Fibroblast of skin of left quadriceps (primary cell): ENCODE measurements at places on chromosomes 2 and 18.
A peak's percentile ranks its signal among the peaks of the same experiment; 100 is the strongest.

DNA sequence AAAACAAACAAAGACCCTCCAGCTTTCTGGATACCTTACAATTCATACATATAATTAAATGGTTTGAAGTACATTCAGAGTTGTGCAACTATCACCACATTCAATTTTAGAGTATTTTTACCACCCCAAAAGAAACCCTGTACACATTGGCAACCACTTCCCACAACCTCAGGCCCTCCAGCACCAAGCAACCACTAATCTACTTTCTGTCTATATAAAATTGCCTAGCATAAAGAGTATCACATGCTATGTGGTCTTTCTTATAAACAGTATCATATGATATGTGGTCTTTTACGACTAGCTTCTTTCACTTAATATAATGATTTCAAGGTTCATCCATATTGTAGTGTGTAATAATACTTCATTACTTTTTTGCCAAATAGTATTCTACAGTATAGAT lies 7.3 kb downstream of the IER3IP1 start:
- no peak for DNase-seq

GRCh38 chr2:240864475-240864874 lies 4.1 kb upstream of the AGXT start:
- no peak for DNase-seq

DNA sequence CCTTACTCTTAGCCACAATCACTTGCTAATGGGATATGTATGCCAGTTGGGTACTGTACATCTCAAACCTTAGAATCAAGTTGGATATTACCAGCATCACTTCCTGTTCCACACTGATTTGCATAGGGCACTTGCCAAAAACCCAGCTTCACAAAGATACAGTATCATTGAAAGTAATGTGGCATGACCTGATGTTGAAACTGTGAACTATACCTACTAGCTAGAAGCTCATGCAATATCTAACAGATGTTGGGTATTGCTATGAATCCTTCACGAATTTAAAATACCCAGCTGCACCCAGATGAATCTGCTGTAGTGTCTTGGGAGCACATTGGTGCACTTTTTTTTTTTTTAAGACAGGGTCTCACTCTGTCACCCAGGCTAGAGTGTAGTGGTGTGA lies 6.5 kb upstream of the STAMBP start:
- no peak for DNase-seq

GRCh38 chr18:31508781-31509180 lies 10.8 kb downstream of the DSG2 start:
- no peak for DNase-seq

- no peak for DNase-seq
Measured at GRCh38 chr2:42044939-42045338, 2.9 kb upstream of the PKDCC start.

DNA sequence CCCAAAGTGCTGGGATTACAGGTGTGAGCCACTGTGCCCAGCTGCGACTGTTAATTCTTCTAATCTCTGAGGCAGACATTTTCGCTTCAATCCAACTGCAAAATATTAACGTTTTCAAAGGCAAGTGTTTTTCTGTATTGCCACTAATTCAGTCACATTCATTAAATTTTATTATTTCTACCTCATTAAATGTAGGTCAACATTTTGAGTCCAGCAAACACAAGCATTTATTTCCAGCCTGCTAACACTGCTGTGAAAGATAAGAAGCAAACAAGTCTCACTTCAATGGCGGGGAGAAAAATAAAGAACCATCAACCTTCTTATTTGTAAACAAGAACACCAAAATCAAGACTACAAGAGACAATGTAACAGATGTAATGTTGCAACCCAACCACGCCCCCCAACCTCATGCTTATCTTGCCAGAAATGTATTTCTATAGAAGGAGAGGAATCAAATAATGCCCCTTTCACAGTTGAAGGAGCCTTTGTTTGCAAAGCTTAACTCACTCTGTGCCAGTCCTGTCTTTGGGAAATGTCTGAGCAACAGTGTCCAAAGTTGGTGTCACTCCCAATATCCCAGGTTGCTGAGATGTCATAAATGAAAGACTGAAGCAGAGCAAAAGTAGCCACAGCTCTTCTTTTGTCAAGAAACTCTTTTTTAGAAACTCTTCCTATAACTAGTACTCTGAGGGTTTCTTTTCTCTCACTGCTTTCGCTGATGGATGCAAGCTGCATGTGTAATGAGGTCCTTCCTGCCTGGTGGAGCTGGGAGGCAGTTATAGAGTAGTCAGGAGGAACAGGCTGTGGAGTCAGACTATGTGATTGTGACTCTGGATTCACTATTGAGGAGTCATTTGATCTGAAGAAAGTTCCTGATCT lies 8.6 kb downstream of the DOCK10 start:
- no peak for DNase-seq

GRCh38 chr18:50734886-50735285 lies 84.9 kb downstream of the MRO start:
- DNase-seq: no peak

DNA sequence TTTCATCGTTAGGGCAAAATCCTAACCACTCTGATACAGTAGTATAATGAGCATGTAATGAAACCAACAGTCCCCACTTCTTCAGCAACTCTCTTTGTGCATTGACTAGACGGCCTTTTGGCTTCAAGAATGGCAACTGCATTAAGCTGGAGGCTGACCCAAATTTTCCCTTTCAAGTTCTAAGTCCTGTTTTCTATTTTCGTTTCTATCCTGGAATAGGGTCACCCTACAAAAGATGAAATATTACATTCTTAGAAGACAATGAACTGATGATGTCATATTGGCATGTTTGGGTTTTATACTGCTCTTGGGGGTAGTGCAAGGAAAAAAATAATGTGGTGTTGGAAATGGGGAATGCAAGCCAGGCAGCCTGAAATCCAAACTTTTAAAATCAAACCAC lies 254.4 kb downstream of the ETAA1 start:
- DNase-seq: no peak

DNA sequence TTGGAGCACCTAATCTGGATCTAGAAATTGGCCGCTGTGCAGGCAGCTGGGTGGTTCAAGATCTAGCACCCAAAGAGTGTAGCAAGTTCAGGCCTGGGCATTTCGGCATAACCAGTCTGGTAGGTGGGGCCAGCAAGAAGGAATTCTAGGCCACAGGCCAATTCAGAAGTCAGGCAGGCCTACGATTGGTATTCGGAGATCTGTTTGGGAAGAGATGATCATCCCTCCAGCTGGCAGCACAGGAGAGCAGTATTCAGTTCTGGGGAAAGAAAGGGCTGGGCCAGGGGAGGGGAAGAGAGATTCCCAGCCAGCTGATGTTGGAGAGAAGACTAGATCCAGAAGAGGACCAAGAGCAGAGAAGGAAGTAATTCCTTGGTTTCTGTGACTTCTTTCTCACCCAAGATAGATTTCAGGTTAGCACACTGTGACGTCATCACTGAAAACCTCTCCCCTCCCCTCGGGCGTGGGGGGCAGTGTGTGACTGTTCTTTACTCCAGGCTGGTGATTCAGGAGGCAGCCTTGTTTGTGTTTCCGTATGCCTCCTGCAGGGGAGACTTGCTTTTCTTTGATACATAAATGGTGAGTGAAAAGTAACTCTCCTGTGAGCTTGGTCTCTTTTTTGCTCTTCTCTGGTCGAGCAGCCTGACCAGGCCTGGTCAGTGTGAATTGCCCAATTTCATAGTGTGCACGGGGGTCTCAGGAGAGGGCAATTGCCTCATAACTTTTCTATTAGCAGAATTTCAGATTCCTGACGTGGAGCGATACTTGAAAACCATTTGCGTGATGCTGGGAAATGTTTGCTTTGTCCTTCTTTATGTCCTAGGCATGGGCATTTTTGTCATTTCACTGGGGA lies 61.1 kb downstream of the MEIS1 start:
- peak; percentile 46 for DNase-seq

DNA sequence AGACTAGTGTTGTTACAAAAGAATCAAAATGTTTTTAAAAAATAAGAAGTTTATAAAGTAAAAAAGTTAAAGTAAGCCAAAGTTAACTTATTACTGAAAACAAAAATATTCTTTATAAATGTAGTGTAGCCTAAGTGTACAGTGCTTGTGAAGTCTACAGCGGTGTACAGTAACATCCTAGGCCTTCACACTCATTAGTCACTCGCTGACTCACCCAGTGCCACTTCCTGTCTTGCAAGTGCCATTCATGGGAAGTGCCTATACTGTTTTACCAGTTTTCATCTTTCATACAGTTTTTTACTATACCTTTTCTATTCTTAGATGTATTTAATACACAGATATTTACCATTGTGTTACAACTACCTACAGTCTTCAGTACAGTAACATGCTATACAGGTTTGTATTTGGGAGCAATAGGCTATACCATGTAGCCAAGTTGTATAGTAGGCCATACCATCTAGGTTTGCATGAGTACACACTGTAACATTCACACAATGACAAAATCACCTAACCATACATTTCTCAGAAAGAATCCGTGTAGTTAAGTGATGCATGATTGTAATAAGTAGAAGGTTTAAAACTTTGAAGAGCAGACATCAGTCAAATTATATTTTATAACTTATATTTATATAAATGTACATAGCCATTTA lies 13.4 kb downstream of the SERPINB7 start:
- peak; percentile 61 for DNase-seq

DNA sequence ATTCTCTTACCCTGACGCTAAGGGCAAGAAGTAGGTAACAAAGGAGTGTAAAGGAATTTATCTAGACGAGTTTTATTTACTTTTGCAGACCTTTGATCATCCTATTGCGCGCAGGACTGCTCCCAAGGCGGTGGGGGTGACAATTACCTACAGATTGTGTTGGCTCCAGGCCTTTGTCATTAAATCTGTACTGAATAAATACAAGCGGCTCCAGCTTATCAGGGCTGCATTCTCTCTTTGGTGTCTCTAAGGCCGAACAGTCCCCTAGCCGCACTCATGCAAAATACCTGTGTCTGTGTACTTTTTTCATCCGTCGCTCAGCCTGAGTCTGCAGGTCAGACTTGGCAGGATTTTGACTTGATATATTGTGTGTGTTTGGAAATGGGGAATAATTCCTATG lies 57.9 kb upstream of the DYSF start:
- DNase-seq: no peak

DNA sequence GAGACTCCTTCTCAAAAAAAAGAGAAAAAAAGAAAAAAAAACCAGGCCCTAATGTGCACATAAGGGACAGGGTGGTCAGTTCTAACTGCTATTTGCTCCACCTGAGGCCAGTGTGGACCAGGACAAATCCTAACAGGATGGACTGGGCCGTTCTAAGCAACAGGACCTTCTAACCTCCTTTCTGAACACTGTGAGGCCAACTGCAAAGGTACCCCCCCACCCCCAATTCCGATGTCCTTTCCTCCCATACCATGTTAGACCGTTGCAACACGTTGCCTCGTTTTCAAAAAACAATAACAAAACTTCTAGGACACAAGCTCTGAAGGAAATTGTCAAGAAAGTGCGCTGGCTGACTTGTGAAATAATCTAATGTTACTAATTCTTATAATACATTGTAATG lies 1.2 kb downstream of the THAP4 start:
- no peak for DNase-seq

GRCh38 chr2:61368687-61369665 lies 101.9 kb downstream of the USP34 start:
- no peak for DNase-seq

GRCh38 chr2:215717501-215718381 lies 281.9 kb upstream of the FN1 start:
- no peak for DNase-seq

DNA sequence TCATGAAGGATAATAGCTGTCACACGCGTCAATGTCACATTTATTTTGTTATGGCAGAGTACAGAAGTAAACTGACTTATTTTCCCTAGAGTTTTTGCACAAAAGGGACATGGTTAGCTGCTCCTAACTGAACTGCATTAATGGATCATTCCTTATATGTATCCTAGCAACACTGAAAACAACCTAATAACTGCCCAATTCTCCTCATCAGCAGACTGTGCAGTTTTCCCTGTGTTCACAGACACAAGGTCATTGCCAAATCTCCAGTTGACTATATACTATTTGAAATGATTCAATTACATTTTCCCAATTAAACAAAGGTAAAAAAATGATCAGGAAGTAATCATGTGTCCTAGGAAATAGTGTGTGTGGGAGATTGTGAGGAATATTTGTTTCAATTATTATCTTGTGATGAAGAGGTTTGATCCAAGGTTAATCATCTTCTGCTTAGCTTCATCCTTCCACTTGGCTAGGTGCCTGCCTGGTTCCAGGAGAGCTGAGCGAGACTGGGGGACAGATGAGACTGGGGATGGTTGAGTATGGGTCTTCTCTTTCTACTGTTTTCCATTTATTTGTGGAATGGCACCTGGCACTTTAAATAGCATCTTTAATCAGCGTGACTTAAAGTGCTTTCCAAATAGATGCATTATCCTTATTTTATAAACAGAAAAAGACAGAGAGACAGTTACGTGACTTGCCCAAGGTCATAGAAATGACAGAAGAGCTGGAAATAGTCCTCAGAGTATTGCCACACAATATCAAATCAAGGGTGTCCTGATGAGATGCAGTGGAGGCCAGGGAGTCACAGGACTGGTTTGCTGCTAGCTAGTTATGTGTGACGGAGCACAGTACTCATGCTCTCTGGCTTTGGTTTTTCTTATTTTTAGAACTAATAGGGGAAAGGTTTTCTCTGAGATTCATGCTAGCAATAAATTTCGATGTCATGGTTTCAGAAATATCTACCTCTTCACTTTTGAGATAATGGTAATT lies 335.6 kb downstream of the PIK3C3 start:
- DNase-seq: no peak
